ENCODE measurements at places on chromosomes 2 and 18. TPM values are rescaled to one million over a fixed set of nuclear protein-coding genes. Genes with fewer than 3 reads are reported as not detected.

The GCKR gene
- total RNA-seq, result not detected

The NPPC gene
- 0.79 TPM for total RNA-seq

The CCDC150 gene
- total RNA-seq, result 4.2 TPM

The NR4A2 gene
- 29.6 TPM for total RNA-seq

The SERPINB10 gene
- not detected for total RNA-seq

The TBR1 gene
- not detected for total RNA-seq

The PCGF1 gene
- total RNA-seq, result 32.4 TPM

The BMP10 gene
- not detected for total RNA-seq

The IKZF2 gene
- 8.0 TPM for total RNA-seq

The ZNF804A gene
- total RNA-seq, result not detected

The RNF152 gene
- total RNA-seq, result 0.43 TPM

The FOXI3 gene
- not detected for total RNA-seq

The LYPD6 gene
- total RNA-seq, result not detected

The CDCA7 gene
- total RNA-seq, result 23.1 TPM

The RESP18 gene
- total RNA-seq, result not detected

The MATN3 gene
- not detected for total RNA-seq

The FAP gene
- not detected for total RNA-seq

The CYS1 gene
- total RNA-seq, result 0.08 TPM

The SLC14A1 gene
- not detected for total RNA-seq

The CLEC4F gene
- total RNA-seq, result not detected

The CFAP210 gene
- not detected for total RNA-seq

The REG3G gene
- 0.28 TPM for total RNA-seq

The ITGB6 gene
- not detected for total RNA-seq

The BUB1 gene
- total RNA-seq, result 15.4 TPM

The CROCC2 gene
- not detected for total RNA-seq

The TMEM178A gene
- not detected for total RNA-seq

The REG1B gene
- 1.7 TPM for total RNA-seq

The ZSWIM2 gene
- total RNA-seq, result not detected

The POTEF gene
- total RNA-seq, result not detected

The SP5 gene
- total RNA-seq, result not detected

The SRD5A2 gene
- not detected for total RNA-seq

The SGPP2 gene
- 7.2 TPM for total RNA-seq

The CNDP1 gene
- 0.40 TPM for total RNA-seq

The C18orf54 gene
- 2.3 TPM for total RNA-seq

The PRSS56 gene
- total RNA-seq, result not detected

The GPD2 gene
- total RNA-seq, result 21.0 TPM

The NOSTRIN gene
- 0.15 TPM for total RNA-seq

The PROKR1 gene
- total RNA-seq, result 0.08 TPM

The DYNC2LI1 gene
- total RNA-seq, result 5.2 TPM

The ACOXL gene
- 0.30 TPM for total RNA-seq

The ACSL3 gene
- 29.9 TPM for total RNA-seq

The SLC9A4 gene
- total RNA-seq, result not detected

The SPC25 gene
- total RNA-seq, result 2.1 TPM

The CFC1 gene
- total RNA-seq, result 0.18 TPM

The MTCL1 gene
- total RNA-seq, result 0.73 TPM

The STPG4 gene
- total RNA-seq, result not detected

The INHBB gene
- 0.11 TPM for total RNA-seq

The ZFAND2B gene
- total RNA-seq, result 31.7 TPM

The MSTN gene
- not detected for total RNA-seq

The NAT8 gene
- not detected for total RNA-seq
